ENCODE measurements at places on chromosomes 7 and 10. TPM values are rescaled to one million over a fixed set of nuclear protein-coding genes. Genes with fewer than 3 reads are reported as not detected.

CFAP58 gene
- 2.2 TPM for total RNA-seq

CRTAC1 gene
- total RNA-seq, result 1.0 TPM

DNA sequence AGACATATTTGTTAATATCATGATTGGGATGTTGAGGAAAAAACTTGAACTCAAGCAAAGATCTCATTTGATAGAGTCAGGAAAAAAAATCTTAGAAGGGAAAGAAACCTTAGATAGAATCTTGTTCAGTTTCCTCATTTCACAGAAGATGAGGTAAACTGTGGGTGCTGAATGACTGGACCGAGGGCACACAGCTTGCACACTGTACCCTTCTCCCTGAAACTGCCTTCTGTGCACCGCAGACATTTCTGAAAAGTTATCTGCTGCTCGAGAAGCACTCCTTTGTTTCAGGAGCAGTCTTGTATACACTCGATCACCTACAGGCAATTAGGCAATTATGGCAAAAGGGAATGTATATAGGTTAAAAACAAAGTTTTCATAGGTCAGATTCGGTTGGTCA, 167.4 kb downstream of the SKAP2 start:
- DNase-seq, result no peak

SPDYE1 gene
- not detected for total RNA-seq

GRCh38 chr10:109187677-109188076, 735.6 kb downstream of the XPNPEP1 start:
- no peak for DNase-seq

DNA sequence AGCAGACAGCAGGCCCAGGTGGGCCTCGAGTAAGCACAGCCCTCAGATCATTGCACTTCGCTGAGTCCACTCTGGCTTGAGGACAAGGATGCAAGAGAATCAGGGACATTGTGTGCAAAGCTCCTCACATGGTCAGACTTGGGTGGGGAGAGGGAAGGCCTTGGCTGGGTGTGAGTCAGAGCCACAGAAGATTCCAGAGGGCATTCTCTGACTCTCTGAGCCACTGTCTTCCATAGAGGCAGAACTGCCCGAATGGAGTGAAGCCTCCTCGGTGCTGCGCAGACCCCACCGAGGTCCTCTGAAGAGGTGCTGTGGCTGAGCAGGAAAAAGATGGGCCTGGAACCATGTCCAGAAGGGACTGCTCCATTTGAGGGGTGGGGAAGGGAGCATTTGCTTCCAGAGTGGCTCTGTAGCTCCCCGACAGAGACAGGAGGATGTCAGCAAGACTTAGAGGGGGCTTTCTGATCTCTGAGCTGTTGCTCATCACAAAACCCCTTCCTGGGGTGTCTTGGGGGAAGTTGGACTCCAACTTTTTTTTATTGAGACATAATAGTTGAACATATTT, 120.8 kb downstream of the PTPN20 start:
- peak; percentile 21 for DNase-seq

- DNase-seq, result no peak
These were observed 10.3 kb upstream of the KCNK18 start for GRCh38 chr10:117186832-117187615.

DNA sequence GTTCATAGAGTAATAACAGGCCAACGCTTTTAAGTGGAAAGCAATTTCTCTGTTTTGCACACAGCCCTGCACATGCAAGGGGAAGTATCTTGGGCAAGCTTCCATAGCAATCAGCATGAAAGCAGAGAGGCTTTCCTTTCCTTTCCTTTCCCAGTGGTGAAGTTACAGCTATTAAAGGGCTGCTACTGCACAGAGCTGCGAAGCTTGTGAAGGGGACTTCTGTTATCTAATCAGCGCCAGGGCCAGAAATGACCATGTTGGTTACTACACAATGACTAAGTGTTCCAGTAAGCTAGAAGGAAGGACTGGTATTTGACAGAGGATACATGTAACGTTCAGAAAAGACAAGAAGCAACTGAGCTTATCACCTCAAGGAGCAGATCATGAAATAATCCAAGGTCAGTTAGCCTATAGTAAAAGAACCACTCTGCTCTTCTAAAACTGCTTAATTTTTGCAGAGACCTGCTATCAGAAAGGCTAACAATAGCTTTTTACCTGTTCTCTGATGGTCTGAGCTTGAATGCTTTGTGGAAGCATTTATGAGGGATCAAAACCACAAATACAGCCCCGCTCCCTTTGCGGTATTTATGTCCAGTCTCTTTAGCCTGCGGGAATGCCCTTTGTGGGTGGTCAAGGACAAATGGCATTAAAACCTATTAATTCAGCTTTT, 45.9 kb downstream of the SGMS1 start:
- no peak for DNase-seq

SH2D4B gene
- total RNA-seq, result not detected

UCN3 gene
- not detected for total RNA-seq

DNA sequence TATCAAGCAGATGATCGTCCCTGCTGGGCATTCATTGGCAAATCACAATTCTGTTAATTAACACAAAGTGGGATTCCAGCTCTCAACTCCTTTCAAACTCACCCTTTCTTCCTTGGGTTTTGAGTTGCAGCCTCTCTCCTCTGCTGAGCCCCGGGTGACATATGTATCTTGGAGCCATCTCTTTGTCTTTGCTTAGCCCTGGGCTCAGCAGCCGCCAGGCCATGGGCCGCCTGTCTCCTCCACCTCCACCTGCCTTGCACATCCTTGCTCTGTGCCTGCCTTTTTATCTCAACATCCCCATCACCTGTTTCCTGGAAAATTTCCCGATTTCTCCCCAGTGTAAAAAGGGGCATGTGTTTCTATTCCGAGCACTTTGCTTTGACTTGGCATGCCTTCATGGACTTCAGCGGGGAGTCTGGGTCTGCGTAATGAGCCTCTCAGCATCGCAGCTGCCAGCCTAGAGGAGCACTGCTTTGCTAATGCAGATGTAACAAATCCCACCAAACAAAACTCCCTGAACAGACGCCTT, 141.3 kb upstream of the AGK start:
- no peak for DNase-seq

DNA sequence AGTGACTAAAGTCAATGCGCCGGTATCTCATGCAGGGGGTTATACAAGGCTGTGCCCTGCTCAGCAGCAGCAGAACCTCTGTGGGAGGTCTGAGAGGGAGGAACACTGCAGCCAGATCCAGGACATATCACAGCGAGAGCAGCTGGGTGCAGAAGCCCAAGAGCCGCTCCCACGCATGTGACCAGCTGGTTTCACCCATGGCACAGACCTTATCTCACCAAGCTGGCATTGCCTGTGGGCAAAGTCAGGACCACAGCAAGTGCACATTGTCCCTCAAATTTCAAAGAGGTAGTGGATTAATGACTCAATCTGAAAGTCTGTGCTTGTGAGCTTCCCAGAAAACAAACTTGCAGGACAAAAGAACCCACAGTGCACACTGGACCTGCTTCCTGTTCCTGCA, 31.6 kb upstream of the AKR1C1 start:
- no peak for DNase-seq

- no peak for DNase-seq
These were observed 471.3 kb upstream of the AUTS2 start for GRCh38 chr7:69126896-69127479.

CNNM1 gene
- total RNA-seq, result 0.13 TPM

DNA sequence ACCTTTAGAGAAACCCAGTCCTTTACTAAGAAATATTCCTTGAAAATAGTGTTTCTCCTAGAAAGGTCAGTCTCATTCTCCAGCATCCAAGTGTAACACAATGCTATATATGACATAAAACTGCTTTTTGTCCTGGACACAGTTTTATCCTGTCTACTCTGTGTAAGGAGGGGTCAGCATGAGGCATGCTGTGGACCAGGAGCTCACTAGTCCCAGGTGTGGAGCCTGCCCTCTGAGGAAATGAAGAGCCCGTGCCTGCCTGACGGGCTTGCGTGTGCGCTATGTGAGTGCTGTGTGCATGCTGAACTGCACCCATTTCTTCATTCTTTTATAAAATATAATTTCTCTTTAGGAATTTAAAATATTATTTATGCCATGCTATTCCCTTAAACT, 182.8 kb upstream of the CDCA7L start:
- no peak for DNase-seq

All from Right ventricle myocardium superior (tissue), 1 donor.